Esophagus (tissue), 2 donors: ENCODE measurements at places on chromosomes 5 and 9. TPM values are rescaled to one million over a fixed set of nuclear protein-coding genes. Genes with fewer than 3 reads are reported as not detected.

Gene LAMC3
- 1.2 TPM for polyA plus RNA-seq

Gene GTF3C4
- 2.1 TPM for polyA plus RNA-seq

Gene MZB1
- polyA plus RNA-seq = 0.47 TPM

Gene IFNA21
- not detected for polyA plus RNA-seq

Gene FBXW5
- 91.4 TPM for polyA plus RNA-seq

Gene SRP19
- 69.6 TPM for polyA plus RNA-seq

Gene TPRN
- polyA plus RNA-seq = 12.8 TPM

Gene ZNF454
- 0.40 TPM for polyA plus RNA-seq

Gene SLC46A2
- polyA plus RNA-seq = 1.0 TPM

Gene AKNA
- polyA plus RNA-seq = 5.8 TPM

Gene ZBTB26
- 2.1 TPM for polyA plus RNA-seq

Gene FGF1
- 0.56 TPM for polyA plus RNA-seq

Gene AK8
- 0.58 TPM for polyA plus RNA-seq

Gene FLT4
- polyA plus RNA-seq = 4.0 TPM

Gene DBH
- polyA plus RNA-seq = 0.01 TPM

Gene NDFIP1
- polyA plus RNA-seq = 14.1 TPM

Gene PCDHA1
- polyA plus RNA-seq = not detected

Gene MEIKIN
- polyA plus RNA-seq = 0.12 TPM

Gene SPATA31E1
- polyA plus RNA-seq = not detected

Gene HSPA5
- 63.8 TPM for polyA plus RNA-seq

Gene PRSS3
- 112 TPM for polyA plus RNA-seq

Gene MAMDC2
- 3.3 TPM for polyA plus RNA-seq

Gene WNT8A
- polyA plus RNA-seq = not detected

Gene CDC20B
- not detected for polyA plus RNA-seq

Gene GFI1B
- 0.02 TPM for polyA plus RNA-seq

Gene HMCN2
- 4.8 TPM for polyA plus RNA-seq

Gene AIF1L
- polyA plus RNA-seq = 184 TPM

Gene BTNL3
- polyA plus RNA-seq = 0.02 TPM
